ENCODE measurements at places on chromosomes 3 and 15. TPM values are rescaled to one million over a fixed set of nuclear protein-coding genes. Genes with fewer than 3 reads are reported as not detected.

- DNase-seq = no peak
These were observed 137.9 kb upstream of the LRIG1 start for GRCh38 chr3:66638717-66639116.

DNA sequence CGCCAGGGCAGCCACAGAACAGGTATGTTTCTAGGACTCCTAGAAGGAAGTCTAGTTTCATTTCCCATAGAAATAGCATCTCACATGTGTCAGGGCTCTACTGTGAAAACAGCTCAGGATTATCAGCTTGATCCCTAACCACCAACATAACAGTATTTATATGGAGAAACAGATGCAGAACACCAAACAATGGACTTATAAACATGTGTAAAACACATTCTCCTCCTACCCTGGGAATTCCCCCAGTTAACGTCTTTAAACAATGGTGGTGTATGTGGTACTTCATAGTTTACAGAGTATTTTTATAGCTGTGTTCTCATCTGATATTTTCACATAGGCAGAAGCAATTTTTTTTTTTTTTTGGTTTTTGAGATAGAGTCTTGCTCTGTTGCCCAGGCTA is 9.7 kb downstream of the TNFSF10 start:
- DNase-seq = no peak

GRCh38 chr3:113794526-113794925 is 44.1 kb upstream of the GRAMD1C start:
- DNase-seq = no peak

GRCh38 chr3:52693071-52693470 is 7.2 kb downstream of the GNL3 start:
- DNase-seq = no peak

- DNase-seq = no peak
These were observed 384.9 kb upstream of the THBS1 start for GRCh38 chr15:39195961-39196486.

GRCh38 chr3:187193181-187193580 is 4.1 kb upstream of the RTP1 start:
- no peak for DNase-seq

- DNase-seq = no peak
These were observed 126.4 kb downstream of the P2RY1 start for GRCh38 chr3:152961323-152961722.

DNA sequence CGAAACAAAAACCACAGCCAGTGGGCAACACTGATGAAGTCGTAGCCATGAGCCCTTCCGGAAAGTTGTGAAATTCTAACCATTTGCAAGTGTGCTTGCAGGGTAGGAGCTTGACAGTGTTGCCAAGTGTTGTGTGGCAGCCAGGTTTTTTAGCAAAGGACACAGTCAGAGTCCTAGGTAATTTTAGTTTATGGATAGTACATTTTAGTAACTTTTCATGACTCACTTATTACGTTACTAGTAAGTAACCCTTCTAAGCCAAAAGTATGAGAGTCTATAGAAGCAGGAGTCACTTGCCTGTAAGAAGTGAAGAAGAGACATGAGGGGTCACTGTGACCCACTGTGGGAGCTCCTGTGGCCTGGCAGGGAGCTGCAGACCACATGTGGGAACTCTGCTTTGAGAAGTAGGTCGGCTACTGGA is 54.8 kb upstream of the ADPGK start:
- no peak for DNase-seq

GRCh38 chr3:172101107-172101506 is 61.7 kb downstream of the FNDC3B start:
- no peak for DNase-seq

DNA sequence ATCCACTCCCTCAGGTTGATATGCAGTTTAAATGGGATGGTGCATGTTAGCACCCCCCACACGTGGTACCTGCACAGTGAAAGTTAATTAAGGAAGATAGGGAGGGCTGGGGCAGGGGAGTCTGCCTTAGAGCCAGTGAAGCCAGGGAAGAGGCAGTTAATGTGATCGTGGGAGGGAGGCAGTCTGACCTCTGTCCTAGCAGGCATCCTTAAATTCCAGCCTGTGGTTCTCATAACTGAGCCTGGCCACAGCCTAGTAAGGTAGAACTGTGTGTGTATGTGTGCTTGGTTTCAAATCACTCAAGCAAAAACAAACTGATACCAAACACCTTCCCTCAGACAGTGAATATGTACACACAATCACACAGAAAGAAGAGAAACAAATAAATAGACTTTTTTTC is 319.1 kb upstream of the TLE3 start:
- no peak for DNase-seq

- no peak for DNase-seq
These were observed 34.2 kb downstream of the KAT2B start for GRCh38 chr3:20074226-20075063.

DNA sequence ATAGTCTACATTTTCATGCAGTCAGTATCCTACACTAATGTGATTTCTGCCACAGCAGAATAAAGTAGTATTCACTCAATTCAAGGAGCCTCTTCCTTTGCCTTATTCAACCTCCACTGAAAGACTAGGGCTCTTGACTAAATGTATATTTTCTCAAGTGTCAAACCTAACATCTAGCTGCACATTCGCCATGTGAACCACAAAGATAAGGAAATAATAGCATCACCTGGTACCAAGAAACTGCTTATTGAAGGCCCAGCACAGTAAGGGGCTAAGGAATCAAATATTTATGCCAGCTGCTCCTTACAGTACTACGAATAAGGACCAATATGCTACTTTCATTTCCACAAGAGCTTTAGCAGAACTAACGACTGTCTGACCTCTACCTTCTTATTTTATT is 1.3 kb downstream of the SRP14 start:
- no peak for DNase-seq

DNA sequence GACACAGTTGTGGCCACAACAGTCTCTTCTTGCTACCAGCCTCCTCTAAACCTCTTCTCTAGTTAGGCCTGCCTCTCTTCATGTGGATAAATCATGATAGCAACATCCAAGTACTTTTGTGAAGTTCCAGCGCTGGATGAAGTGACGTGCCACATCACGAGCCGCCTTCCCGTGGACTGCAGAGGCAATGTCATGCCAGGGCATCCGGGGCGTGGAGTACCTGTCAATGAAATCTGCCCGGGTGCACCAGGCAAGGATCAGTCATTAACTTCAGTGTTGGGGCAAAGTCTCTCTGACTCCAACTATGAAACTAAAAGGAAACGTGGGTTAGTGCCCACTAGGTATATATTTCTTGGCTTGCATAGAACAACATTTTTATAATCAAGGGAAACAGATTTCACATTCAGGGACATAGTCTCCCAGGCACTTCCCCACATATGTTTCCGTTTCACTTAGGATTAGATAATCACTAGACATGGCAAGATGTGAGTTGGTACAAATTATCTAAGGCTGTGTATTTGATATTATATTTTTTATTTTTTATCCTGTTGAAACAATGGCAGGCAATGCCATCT is 133.6 kb downstream of the PLD1 start:
- DNase-seq = peak; percentile 23

DNA sequence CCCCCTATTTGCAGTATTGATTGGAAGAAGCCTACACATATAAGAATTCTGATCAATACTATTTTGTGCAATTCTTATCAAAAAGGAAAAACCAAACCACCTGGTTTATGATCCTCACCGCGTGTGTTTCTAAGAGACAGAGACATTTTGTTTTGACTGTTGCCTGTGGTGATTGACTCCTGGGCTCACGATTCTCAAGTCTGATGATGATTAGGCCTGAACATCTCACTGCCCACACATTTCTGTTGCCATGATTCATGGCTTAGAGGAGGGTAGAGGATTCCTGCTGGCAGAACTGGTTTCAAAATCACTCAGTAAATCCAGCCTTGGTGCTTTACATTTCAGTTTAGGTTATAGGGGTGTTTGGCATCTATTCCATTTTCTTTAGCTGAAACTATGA is 88.3 kb upstream of the UBE3A start:
- DNase-seq = no peak

DNA sequence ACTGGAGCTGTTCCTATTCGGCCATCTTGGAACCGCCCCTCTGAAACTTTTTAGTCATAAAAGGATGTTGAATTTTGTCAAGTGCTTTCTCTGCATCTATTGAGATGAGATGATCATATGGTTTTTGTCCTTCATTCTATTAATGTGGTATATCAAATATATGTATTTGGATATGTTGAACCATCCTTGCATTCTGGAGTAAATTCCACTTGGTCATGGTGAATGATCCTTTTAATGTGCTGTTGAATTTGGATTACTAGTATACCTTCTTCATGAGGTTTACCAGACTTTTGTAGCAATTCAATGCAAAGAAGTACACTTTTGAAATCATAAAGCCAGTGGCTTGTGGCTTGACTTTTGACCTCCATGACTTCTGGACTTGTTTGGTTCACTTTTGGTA is 33.4 kb upstream of the XRN1 start:
- no peak for DNase-seq

GRCh38 chr3:148951599-148952361 is 39.6 kb upstream of the GYG1 start:
- no peak for DNase-seq

DNA sequence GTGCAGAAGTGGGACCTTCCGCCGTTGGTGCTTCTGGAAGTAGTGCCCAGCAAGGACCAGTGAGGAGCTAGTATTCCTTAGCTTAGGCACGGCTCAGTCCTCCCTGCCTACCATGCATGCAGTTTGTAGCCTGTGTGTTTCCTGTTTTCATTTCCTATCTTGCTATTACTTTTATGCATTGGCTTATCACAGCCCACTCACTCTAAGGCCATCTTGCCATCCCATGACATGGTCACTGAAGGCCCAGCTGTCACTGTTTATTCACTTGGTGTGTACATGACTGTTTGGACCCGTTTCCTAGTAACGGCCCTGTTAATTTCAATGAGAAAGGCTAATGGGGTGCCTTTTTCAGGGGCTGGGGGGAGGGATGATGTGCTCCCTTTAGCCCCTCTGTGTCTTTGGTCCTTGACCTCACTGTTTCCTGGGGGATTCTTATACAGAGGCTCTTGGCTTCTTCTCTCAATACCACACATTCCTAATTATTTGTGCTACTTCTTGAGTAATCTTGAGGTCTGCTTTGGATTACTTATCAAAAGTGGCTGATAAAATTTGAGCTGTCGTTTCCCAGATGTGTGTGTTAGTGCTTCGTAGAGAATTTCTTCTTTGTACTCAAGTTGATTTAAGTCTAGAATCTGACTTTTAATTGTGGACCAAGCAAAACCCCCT is 24.5 kb upstream of the TRAK1 start:
- DNase-seq = no peak

GRCh38 chr15:89820666-89821611 is 6.3 kb upstream of the ANPEP start:
- no peak for DNase-seq

DNA sequence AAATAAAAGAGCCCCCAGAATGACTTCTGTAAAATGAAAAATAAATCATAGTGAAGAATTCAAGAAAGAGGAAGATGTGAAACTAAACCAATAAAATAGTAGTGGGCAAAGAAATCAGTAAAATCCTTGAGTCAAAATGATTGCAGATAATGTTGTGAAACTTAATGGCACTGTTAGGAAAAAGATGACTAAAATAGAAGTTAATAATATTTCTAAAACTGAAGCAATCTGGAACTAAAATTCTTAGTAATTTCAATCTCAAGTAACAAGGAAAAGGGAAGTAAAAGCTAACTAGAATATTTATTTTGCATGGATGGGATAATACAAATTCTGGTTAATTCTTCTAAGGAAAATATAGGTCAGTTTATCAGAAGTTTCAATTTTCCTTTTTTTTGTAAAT is 84.6 kb downstream of the TMCO5A start:
- no peak for DNase-seq

GRCh38 chr15:97236140-97236539 is 724.4 kb upstream of the ARRDC4 start:
- no peak for DNase-seq

DNA sequence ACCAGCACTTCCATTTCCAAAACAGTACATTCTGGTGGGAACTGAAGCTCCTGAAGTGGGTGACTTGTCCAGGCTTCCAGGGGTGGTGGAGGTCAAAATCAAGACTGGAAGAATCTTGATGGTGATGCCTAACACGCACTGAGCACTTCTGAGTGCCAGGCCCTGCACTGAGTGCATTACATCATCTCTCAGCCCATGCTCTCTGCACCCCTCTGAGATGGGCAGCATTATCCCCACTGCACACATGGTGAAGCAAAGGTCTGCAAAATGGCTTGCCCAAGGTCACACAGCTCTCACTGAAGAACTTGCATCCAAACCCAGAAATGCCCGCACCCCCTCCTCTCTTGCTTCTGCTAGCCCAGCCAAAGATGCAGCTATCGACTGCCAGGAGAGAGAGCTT is 36.9 kb downstream of the NTRK3 start:
- no peak for DNase-seq

DNA sequence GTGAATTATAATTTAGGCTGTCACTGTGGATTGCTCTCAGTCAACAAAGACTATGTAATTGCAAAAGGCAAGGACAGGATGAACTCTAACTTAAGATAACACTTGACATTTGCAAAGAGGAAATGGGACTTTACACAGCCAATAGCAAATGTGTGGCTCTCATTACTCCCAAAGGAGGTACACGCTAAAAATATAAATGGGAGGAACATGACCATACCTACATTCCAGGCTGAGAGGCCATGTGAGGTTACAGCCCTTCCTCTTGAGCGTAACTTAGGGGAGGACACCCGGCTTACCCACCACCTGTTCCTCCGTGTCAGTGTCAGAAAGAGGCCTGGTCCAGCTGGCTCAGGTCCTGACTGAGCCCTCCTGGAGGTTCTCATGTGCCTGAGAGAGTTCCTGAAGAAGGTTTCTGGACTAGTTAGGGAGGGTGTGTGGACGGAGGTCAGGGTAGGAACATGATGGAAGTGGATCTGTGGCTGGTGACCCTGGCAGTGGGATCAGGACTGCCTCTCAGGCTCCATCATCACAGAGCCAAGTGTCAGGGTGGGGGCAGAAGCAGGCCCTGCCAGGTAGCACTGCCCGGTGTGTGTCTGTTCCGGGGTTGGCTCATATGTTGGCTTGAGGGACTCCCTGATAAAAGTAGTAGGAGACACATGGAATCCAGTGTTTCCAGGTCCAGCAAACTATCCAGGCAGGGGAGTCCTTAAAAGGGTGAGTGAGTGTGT is 7.9 kb downstream of the POPDC2 start:
- no peak for DNase-seq

SETMAR gene
- total RNA-seq = 20.0 TPM

MEGF11 gene
- not detected for total RNA-seq

PLCB2 gene
- total RNA-seq = 3.7 TPM

TMEM45A gene
- 5.5 TPM for total RNA-seq

GOLGA6B gene
- total RNA-seq = not detected
